NCI-H524 treated with DMSO at 0.1 percent for 48 hours (cell line): ENCODE measurements at places on chromosomes 1 and 21.

- no peak for DNase-seq
Observed at GRCh38 chr1:219325368-219325742, 151.7 kb downstream of the LYPLAL1 start.

- no peak for DNase-seq
Observed at GRCh38 chr1:180916771-180917170, 4.1 kb downstream of the KIAA1614 start.

DNA sequence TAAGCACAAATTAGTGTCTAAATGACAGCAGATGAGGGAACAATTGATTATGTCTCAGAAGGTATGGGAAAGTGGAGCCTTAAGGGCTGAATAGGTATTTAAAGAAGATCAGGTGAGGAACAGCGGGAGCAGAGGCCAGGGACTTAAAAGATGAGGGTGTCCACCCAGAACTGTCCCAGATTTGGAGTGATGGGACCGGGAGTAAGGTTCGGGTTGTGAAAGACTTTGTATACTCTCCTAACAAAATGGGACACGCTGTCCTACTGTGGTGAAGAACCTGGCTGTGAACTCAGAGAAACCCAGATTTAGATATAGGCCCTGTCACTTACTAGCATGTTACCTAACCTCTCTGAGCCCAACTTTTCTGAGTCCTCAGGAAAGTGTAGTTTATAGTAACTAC lies 140.6 kb downstream of the C1orf21 start:
- no peak for DNase-seq

DNA sequence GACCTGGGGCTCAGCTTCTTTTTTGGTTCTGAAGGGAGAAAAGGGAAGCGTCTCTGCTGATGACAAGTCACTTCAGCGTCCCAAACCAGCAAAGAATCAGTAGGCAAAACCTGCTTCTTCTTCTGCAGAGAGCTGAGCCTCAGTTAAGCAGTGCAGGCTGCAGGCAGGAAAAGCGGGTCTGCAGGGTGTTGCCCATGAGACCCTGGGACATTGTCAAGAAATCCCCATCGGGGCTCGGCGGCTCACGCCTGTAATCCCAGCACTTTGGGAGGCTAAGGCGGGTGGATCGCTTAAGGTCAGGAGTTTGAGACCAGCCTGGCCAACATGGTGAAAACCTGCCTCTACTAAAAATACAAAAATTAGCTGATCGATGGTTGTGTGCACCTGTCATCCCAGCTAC lies 16.7 kb downstream of the CLDN14 start:
- DNase-seq, result no peak

- no peak for DNase-seq
Observed at GRCh38 chr1:6198646-6199297, 623 bp downstream of the RPL22 start.

DNA sequence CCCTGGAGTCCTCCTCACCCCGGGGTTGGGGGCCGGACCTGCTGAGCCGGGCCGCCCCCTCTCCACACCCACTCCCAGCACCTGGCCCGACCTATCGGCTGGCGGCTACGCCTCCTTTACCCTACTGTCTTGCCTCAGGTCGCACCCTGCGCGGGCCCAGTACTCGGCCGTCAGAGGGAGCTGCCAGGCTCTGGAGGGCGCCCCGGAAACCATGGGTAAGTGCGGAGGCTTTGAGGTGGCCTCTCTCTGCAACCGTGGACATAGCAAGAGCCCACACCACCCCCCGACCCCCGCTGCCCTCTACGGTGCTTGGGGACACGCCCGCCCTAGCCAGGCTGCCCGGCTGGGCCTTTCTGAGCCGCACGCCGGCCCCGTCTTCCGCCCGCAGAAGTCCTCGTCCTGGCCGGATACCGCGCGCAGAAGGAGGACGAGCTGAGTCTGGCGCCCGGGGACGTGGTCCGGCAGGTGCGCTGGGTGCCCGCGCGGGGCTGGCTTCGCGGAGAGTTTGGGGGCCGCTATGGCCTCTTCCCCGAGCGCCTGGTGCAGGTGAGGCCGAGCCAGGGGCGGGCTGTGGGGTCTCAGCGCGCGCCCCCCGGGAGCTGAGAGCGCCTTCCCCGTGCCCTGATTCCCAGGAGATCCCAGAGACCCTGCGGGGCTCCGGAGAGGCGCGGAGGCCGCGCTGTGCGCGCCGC lies at the start of gene SH3D21:
Gene SH3D21, plus strand, starts transcription at position 159 of the 692 bp plus-strand sequence. Its CDS starts 53 bp downstream, at position 212.
- no peak for DNase-seq

DNA sequence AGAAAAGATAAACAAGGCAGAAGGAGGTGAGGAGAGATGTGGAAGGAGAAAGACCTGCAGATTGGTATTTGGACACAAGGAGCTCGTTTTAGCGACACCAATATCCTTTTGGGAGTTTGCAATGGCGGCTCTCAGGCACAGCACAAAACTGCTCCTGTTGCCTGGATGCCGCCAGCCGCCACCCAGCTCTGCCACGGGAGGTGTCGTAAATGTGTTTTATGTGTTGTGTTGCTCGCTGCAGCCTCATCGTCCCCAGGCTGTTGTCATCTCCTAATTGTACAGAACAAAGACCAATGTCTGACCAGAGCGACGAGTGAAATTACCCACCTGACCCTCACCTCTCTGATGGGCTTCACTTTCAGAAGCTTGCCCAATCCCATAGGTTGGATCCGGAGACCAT lies 96.6 kb upstream of the ZNF281 start:
- DNase-seq, result no peak

GRCh38 chr1:85342207-85342606 lies 65.8 kb upstream of the BCL10 start:
- no peak for DNase-seq
